Stimulated activated CD8-positive, alpha-beta memory T cell treated with anti-CD3 and anti-CD28 coated beads, Interleukin-2, amount 100 ng/mL, for 1 hour (primary cell): ENCODE measurements at places on chromosomes 2 and 18.

GRCh38 chr18:44915661-44916060 is 235.0 kb downstream of the SETBP1 start:
- no peak for DNase-seq

DNA sequence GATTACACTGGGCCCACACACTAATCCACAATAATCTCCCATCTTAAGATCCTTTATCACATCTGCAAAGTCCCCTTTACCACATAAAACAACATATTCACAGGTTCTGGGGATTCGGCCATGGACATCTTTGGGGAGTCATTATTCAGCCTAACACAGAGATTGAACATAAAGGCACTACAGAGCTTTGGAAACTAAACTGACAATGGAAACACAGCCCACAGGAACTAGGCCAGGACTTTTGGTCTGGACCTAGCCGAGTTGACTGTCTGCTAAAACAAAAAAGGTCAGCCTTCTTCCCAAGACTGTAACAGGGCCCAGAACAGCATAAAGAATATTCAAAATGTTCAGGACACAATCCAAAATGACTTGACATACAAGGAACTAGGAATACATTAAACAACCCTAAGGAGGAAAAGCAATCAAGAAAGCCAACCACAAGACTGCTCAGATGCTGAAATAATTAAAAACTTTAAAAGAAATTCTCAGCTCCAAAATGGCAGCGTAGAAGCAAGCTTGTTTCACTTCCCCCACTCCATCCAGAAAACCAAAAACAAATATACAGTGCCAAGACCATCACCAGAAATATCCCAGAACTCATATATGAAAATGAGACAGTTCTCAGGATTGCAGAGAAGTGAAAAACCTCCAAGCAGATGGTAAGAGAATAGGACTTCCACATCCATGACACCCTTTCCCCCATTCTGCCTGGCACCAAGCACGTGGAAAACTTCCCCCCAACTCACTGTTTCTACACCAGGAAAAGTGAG is 207.8 kb downstream of the ATAD2B start:
- DNase-seq: no peak

GRCh38 chr18:79121746-79122474 is 52.7 kb downstream of the ATP9B start:
- DNase-seq: no peak

- no peak for DNase-seq
Observed at GRCh38 chr2:70472221-70472890, 81.3 kb downstream of the TGFA start.

DNA sequence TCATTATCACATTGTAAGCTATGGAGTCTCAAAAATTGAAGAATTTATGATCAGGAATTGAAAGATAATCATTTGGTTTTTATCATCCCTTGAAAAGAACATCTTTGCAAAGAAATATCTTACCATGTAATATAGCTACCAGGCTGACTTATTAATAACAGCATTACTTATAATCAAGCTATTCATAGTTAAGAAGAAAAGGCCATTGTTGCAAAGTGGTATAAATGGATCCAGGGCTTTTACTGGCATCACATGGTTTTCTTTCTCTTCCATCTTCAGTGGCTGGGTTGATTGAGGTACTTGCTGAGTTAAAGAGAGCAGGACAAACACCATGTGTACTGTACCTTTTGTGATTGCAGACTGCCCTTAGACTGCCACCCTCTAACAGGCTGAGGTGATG is 39.6 kb downstream of the MFSD6 start:
- DNase-seq: no peak

GRCh38 chr2:47653902-47654789 is 128.8 kb upstream of the MSH6 start:
- DNase-seq: no peak

DNA sequence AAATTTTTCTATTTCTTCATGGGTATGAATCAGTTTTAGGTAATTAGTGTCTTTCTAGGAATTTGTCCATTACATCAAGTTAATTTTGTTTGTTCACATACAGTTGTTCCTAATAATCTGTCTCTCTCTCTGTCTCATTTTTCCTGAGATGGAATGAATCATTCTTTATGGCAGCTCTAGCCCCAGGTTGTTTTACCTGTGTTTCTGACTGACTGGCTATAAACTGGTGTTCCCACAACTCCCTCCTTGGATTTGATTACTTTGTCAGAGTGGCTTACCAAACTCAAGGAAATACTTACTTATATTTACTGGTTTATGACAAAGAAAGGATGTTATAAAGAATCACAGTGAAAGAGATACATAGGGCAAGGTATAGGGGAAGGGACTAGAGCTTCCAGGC is 15.1 kb downstream of the ADNP2 start:
- DNase-seq: no peak
